ENCODE measurements at places on chromosomes 4 and X. TPM values are rescaled to one million over a fixed set of nuclear protein-coding genes. Genes with fewer than 3 reads are reported as not detected.

GRCh38 chr4:153528705-153529485 lies 62.7 kb downstream of the TMEM131L start:
- no peaks in the 10 kb centered on the region for H3K27me3 ChIP-seq
- no peak overlapping the region for H3K4me3 ChIP-seq
- no peaks in the 10 kb centered on the region for H3K36me3 ChIP-seq
- peaks cover 23% of the 10 kb centered on the region for H3K4me1 ChIP-seq

CENPI gene
- not detected for total RNA-seq

- no peak overlapping the region for H3K27ac ChIP-seq
- DNase-seq = no peak
- no peaks in the 10 kb centered on the region for H3K36me3 ChIP-seq
- no peaks in the 10 kb centered on the region for H3K27me3 ChIP-seq
- no peak overlapping the region for H3K4me3 ChIP-seq
Observed at GRCh38 chr4:175456131-175456530, 355.9 kb downstream of the GPM6A start.

- no peak for DNase-seq
- H3K27me3 ChIP-seq = no peaks in the 10 kb centered on the region
- H3K36me3 ChIP-seq = no peaks in the 10 kb centered on the region
- H3K27ac ChIP-seq = no peak overlapping the region
- no peak overlapping the region for H3K4me3 ChIP-seq
- H3K4me1 ChIP-seq = no peaks in the 10 kb centered on the region
Observed at GRCh38 chr4:169089004-169089403, 78.9 kb upstream of the CBR4 start.

ASMTL gene
- total RNA-seq = 27.1 TPM
